SJSA1 (cell line): ENCODE measurements at places on chromosomes 16 and 17.

- DNase-seq: no peak
- H3K4me3 ChIP-seq: no peak overlapping the region
- no peaks in the 10 kb centered on the region for H3K4me1 ChIP-seq
- H3K36me3 ChIP-seq: no peaks in the 10 kb centered on the region
Observed at GRCh38 chr16:10858203-10858602, 18.8 kb upstream of the CIITA start.

DNA sequence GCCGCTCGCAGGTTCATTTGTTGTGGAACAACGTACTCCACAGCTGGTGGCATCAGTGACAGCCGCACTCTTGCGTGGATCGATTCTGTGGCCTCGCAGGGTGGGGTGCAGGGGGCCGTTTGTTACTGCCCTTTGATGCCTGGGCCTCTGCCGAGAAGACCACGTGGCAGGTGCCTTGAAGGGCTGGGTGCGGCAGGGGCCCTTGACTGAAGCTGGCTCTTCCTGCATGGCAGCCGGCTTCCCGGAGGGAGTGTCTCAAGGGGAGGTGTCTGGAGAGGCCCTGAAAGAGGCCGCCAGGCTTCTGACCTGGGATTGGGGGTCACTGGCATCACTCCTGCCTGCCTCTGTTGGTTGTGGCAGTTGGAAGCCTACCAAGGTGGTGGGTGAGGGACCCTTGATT, 43.8 kb downstream of the TBCD start:
- H3K4me1 ChIP-seq: peaks cover 10% of the 10 kb centered on the region
- no peaks in the 10 kb centered on the region for H3K27me3 ChIP-seq

DNA sequence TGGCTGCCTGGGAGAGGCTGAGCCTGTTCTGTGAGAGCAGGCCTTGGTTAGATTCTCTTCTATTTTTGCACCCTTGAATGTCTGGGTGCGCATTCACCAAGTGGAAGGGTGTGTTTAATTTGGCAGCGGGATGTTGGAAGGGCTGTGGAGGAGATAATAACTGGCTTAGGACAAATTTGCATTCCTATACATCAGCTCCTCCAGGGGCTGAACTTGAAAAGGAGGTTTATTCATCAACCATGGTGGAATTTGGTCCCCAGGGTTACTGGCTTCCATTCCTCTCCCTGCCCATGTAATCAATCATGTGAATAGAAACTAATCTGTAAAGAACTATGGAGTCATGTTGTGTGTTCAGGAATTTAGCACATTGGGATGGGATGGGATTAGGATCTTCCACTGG, 100.2 kb upstream of the FOXF1 start:
- H3K27ac ChIP-seq: no peak overlapping the region
- H3K36me3 ChIP-seq: no peaks in the 10 kb centered on the region
- H3K27me3 ChIP-seq: no peaks in the 10 kb centered on the region
- peaks cover 27% of the 10 kb centered on the region for H3K4me1 ChIP-seq
- no peak for DNase-seq
- no peak overlapping the region for H3K4me3 ChIP-seq

DNA sequence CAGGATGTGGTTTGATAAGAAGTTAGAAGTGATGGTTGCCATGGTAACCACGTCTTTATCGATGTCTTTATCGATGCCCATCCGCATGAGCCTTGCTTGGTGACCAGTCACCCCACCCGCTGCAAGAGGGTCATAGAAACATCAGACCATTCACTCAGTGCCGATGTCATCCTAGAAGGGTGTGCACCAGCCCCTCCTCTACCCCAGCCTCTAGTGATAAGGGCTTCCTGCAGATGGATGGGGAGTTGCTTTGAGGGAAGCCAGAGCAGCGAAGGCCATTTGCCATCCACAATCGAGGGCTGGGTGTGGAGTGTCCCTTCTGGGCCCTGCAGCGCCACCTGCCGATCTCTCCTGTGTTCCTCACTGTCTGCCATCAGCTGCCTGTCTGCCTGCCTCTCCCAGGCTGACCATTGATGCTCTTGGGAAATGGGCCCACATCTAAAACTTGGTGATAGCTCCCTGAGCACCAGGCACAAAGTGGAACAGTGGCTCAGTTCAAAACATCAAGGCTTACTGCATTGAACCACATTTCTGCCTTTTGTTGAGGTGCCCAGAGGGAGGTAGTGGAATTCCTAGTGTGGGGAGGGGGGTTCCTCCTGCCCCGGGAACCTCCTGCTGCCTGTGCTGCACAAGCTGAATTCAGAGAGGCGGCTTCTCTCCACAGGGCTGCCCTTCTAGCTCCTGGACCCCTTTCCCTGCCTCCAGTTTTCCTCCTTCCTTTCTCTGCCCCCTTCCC, 8.9 kb downstream of the CALB2 start:
- no peak overlapping the region for H3K4me3 ChIP-seq
- H3K27ac ChIP-seq: no peak overlapping the region
- H3K27me3 ChIP-seq: no peaks in the 10 kb centered on the region
- peak; percentile 63 for DNase-seq

- no peaks in the 10 kb centered on the region for H3K4me1 ChIP-seq
- H3K27me3 ChIP-seq: 0 out of 2 replicates have a peak, but pooled peaks cover 9% of the 10 kb centered on the region
- no peak overlapping the region for H3K27ac ChIP-seq
- no peak overlapping the region for H3K4me3 ChIP-seq
Observed at GRCh38 chr16:17658881-17659280, 188.1 kb upstream of the XYLT1 start.

- H3K4me3 ChIP-seq: no peak overlapping the region
- H3K27me3 ChIP-seq: no peaks in the 10 kb centered on the region
- DNase-seq: no peak
- H3K36me3 ChIP-seq: no peaks in the 10 kb centered on the region
Observed at GRCh38 chr16:78852081-78852635, 748.4 kb downstream of the MAF start.

- no peaks in the 10 kb centered on the region for H3K27me3 ChIP-seq
- H3K4me1 ChIP-seq: no peaks in the 10 kb centered on the region
- H3K27ac ChIP-seq: no peak overlapping the region
- H3K4me3 ChIP-seq: no peak overlapping the region
- DNase-seq: no peak
- peaks cover 14% of the 10 kb centered on the region for H3K36me3 ChIP-seq
Observed at GRCh38 chr16:47700857-47701587, 239.9 kb downstream of the PHKB start.

DNA sequence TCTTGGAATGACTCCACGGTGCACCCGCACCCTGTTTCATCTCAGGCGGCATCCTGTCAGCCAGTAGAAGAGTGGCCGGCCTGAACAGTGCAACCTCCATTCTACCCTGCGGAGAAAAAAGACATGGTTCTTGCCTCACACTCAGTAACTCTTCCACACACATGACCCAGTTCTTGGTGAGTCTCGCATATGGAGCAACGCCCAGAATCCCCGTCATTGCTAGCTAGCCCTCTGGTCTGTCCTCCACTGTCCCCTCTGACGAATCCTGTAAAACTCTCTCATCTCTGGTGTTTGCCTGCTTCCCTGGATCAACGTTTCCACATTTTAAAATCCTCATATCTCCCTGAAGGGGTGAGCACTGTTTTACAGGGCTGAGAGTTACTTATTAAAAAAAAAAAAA, 4.2 kb upstream of the RDM1 start:
- no peak overlapping the region for H3K27ac ChIP-seq
- H3K27me3 ChIP-seq: no peaks in the 10 kb centered on the region
- H3K4me1 ChIP-seq: peaks cover 9% of the 10 kb centered on the region; the same call in 1 of the 2 replicates
- no peak overlapping the region for H3K4me3 ChIP-seq
- DNase-seq: no peak

- H3K36me3 ChIP-seq: no peaks in the 10 kb centered on the region
- peak; percentile 52 for DNase-seq
- H3K4me1 ChIP-seq: peaks cover 30% of the 10 kb centered on the region
- H3K27ac ChIP-seq: peak overlapping the region; percentile 84
- H3K27me3 ChIP-seq: no peaks in the 10 kb centered on the region; the same call in 1 of the 2 replicates
Observed at GRCh38 chr17:846901-847843, 65.0 kb downstream of the MRM3 start.

- H3K36me3 ChIP-seq: no peaks in the 10 kb centered on the region
- peak overlapping the region; percentile 56 for H3K27ac ChIP-seq
- H3K27me3 ChIP-seq: no peaks in the 10 kb centered on the region
- H3K4me1 ChIP-seq: peaks cover 28% of the 10 kb centered on the region
- peak; percentile 54 for DNase-seq
Observed at GRCh38 chr16:67516296-67517154, 12.1 kb upstream of the RIPOR1 start.

GRCh38 chr17:73643001-73643851, 1.0 kb downstream of the SDK2 start:
- no peak overlapping the region for H3K4me3 ChIP-seq
- DNase-seq: no peak
- no peak overlapping the region for H3K27ac ChIP-seq
- H3K4me1 ChIP-seq: peaks cover 16% of the 10 kb centered on the region

GRCh38 chr16:54176376-54176901, 110.1 kb downstream of the IRX3 start:
- no peaks in the 10 kb centered on the region for H3K36me3 ChIP-seq
- no peak for DNase-seq

GRCh38 chr17:8599351-8600011, 31.0 kb downstream of the MYH10 start:
- no peak overlapping the region for H3K27ac ChIP-seq
- H3K4me1 ChIP-seq: peaks cover 6% of the 10 kb centered on the region; the same call in 1 of the 2 replicates
- no peak overlapping the region for H3K4me3 ChIP-seq
- DNase-seq: no peak
- peaks cover 36% of the 10 kb centered on the region for H3K36me3 ChIP-seq
- no peaks in the 10 kb centered on the region for H3K27me3 ChIP-seq

- no peak overlapping the region for H3K27ac ChIP-seq
- H3K4me1 ChIP-seq: peaks cover 28% of the 10 kb centered on the region
- no peaks in the 10 kb centered on the region for H3K27me3 ChIP-seq
Observed at GRCh38 chr17:27457360-27457715, 1.1 kb downstream of the KSR1 start.

GRCh38 chr17:75970011-75970523, 8.9 kb downstream of the ACOX1 start:
- no peaks in the 10 kb centered on the region for H3K27me3 ChIP-seq
- H3K27ac ChIP-seq: no peak overlapping the region
- peaks cover 3% of the 10 kb centered on the region; the same call in 1 of the 2 replicates for H3K4me1 ChIP-seq

DNA sequence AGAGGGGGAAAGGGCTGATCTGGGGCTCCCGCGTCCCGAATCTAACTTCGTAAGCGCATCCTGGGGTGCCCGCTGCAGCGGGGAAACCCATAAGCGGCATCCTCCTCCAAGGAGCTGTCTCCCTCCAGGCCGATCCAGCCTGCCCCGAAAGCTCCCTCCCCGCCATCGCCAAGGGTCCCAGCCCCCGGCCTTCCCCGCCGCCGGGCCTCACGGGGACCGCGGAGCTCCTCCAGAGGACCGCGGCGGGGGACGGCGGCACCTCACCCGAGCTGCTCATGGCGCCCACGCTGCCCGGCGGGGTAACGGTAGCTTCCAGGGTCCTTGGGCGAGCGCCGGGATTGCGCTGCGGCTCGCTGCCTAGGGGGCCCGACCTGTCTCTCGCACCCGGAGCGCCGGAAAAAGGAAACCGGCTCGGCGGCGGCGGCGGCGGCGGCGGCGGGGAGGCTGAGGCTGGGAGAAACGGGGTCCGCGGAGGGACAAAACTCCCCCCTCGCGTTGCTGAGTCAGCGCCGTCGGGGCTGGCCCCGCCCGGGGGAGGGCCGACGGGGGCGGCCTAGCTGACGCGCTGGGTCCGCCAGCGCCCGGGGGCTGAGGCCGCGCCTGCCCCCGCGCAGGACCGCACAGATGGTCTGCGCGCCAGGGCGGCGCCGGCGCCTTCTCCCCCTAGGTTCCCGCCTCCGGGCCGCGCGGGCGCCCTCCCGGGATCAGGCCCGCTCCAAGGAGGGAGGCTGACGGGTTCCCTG, at the start of gene BLMH:
Gene BLMH (minus strand): TSS at position 402 of the 743 bp plus-strand sequence. CDS start 125 bp downstream, at position 277.
- H3K27ac ChIP-seq: peak within 1 kb of the TSS; percentile 92
- H3K4me1 ChIP-seq: peaks cover 27% of the 10 kb centered on the region
- peak; percentile 89 for DNase-seq

GRCh38 chr16:67395458-67396158, 2.3 kb upstream of the TPPP3 start:
- no peaks in the 10 kb centered on the region for H3K27me3 ChIP-seq
- H3K4me3 ChIP-seq: no peak overlapping the region
- no peak for DNase-seq
- H3K4me1 ChIP-seq: peaks cover 30% of the 10 kb centered on the region

DNA sequence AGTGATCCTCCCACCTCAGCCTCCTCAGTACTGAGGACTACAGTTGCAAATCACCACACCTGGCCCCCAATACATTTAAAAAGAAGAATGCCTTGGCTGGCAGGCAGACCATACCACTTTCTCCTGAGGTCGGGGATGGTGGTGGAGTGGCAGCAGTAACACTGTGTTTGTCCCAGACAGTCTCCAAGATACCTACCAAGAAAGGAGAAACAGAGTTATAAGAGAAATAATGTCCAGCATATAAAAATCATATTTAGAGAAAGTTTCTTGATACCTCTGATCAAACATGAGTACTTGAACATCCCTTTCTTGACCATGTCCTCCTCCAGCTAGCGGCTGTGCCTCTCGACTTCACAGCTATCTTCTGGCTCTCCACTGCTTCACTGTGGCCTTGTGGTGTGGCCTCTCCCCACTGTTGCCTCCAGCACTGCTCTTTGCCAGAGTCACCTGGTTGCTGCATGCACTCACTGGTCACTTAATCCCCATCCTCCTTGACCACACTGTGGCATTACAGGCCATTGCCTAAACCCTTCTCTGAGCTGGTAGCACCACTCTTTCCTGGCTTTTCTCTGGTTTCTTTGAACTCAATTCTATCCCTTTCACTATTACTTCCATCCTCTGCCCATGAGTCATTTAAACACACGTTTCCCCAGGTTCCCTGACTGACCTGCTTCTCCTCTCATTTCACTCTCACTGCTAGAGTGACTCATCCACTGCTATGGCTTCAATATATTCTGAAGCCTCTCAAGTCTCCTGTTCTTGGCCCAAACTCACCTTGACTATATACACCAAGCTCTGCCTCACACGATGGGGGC, 45.2 kb downstream of the XPO6 start:
- H3K4me3 ChIP-seq: no peak overlapping the region
- H3K36me3 ChIP-seq: peaks cover 83% of the 10 kb centered on the region
- no peaks in the 10 kb centered on the region for H3K27me3 ChIP-seq
- no peak overlapping the region for H3K27ac ChIP-seq

DNA sequence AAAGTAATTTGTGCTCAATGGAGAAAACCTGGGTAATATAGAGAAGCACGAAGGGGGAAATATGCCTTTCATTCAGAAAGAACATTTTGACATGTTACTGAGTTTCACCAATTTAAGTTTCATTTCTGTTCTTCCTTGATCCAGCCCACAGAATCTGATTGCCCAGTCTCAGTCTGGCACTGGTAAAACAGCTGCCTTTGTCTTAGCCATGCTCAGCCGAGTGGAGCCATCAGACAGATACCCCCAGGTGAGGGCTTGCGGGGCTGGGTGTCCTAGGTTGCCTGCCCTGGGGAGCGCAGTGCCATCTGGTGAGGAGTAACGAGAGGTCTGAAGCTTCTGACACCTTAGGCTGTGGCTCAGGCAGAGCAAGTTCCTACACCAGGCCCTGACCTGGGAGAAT, 17.7 kb downstream of the DDX19A start:
- no peaks in the 10 kb centered on the region for H3K27me3 ChIP-seq
- no peak for DNase-seq
- H3K27ac ChIP-seq: no peak overlapping the region

GRCh38 chr16:33877-34647, 19.3 kb downstream of the POLR3K start:
- H3K36me3 ChIP-seq: no peaks in the 10 kb centered on the region
- H3K4me1 ChIP-seq: no peaks in the 10 kb centered on the region
- no peaks in the 10 kb centered on the region for H3K27me3 ChIP-seq
- H3K4me3 ChIP-seq: no peak overlapping the region
- H3K27ac ChIP-seq: no peak overlapping the region

- H3K4me1 ChIP-seq: peaks cover 51% of the 10 kb centered on the region
- peak overlapping the region; percentile 29 for H3K27ac ChIP-seq
- peaks cover 14% of the 10 kb centered on the region for H3K36me3 ChIP-seq
- H3K27me3 ChIP-seq: no peaks in the 10 kb centered on the region
Observed at GRCh38 chr17:78032166-78032565, 73.7 kb downstream of the TNRC6C start.
